ENCODE measurements at places on chromosomes 6 and 20. TPM values are rescaled to one million over a fixed set of nuclear protein-coding genes. Genes with fewer than 3 reads are reported as not detected.

The RWDD2A gene
- 2.0 TPM for polyA plus RNA-seq

The MUC22 gene
- not detected for polyA plus RNA-seq

- no peak for DNase-seq
Observed at GRCh38 chr6:3467996-3468395, 11.1 kb upstream of the SLC22A23 start.

- DNase-seq = no peak
Observed at GRCh38 chr20:31474097-31474436, 860 bp downstream of the DEFB124 start.
